ENCODE measurements at places on chromosomes 5 and 9.

- no peak for DNase-seq
These were observed 16.6 kb downstream of the SH3PXD2B start for GRCh38 chr5:172437445-172438318.

DNA sequence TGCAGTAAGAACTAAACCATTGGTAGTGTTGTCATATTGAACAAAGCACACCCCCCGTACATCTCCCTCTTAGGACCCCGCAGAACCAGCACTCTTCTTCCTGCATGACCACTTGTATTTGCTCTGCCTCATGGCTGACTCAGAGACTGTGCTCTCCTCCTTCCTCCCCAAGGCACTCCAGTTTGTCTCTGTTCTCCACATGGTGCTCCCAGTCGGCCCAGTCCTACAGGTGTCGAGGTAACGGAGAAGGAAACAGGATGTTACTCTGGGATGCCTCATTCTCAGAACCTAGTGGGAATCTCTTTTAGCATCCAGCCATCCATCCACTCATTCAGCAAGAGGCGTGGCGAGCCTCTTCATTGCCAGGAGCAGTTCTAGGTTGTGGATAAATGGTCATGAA is 97.0 kb upstream of the NIPAL4 start:
- DNase-seq: no peak

GRCh38 chr5:154937186-154937717 is 759 bp downstream of the GEMIN5 start:
- no peak for DNase-seq

DNA sequence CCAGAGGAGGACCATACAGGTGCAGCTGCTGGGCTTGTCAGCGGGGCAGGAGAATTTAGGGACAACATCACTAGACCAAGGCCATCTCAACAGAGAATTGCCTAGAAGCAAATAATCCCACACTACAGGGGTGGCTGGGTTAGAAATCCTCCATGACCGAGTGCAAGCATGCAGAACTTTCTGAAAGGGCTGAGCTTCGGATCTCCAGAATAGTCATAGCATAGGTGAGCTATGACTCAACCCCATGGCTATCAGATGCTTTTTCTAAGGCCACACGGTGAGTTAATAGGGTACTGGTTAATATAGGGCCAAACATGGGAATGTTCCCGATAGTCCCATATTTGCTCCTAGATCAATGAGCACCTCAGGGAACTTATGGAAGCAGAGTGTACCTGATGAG is 4.2 kb downstream of the KCNIP1 start:
- no peak for DNase-seq

- peak; percentile 53 for DNase-seq
These were observed 709 bp downstream of the IQGAP2 start for GRCh38 chr5:76403766-76404222.

Data from T-helper 2 cell (primary cell).